A549 treated with Hydrocortisone at 1 μM for 4 hours (cell line): ENCODE measurements at places on chromosomes 3 and 15. TPM values are rescaled to one million over a fixed set of nuclear protein-coding genes. Genes with fewer than 3 reads are reported as not detected.

MEGF11 gene
- 0.17 to 0.76 TPM (median 0.30 TPM) in 5 replicates for total RNA-seq

SPATA12 gene
- total RNA-seq, result 0.30 to 0.38 TPM (median 0.37 TPM) in 5 replicates

DUOX1 gene
- total RNA-seq, result 0.02 to 0.10 TPM in 2 of 5 replicates, not detected in the others

C3orf18 gene
- 2.0 to 2.6 TPM (median 2.3 TPM) in 5 replicates for total RNA-seq

ADAMTS7 gene
- 7.2 to 11.0 TPM (median 8.4 TPM) in 5 replicates for total RNA-seq

SPTBN5 gene
- 0.08 to 0.23 TPM (median 0.17 TPM) in 5 replicates for total RNA-seq

PIAS1 gene
- total RNA-seq, result 18.3 to 22.3 TPM (median 21.5 TPM) in 5 replicates

FHIT gene
- 0.45 to 2.9 TPM (median 0.83 TPM) in 5 replicates for total RNA-seq

TTLL13 gene
- 0.03 to 0.18 TPM (median 0.14 TPM) in 5 replicates for total RNA-seq

GCSAM gene
- not detected in 5 replicates for total RNA-seq

DLEC1 gene
- 0.02 to 0.09 TPM (median 0.05 TPM) in 5 replicates for total RNA-seq

PDE8A gene
- total RNA-seq, result 21.9 to 28.7 TPM (median 26.6 TPM) in 5 replicates

SPINK8 gene
- total RNA-seq, result not detected in 5 replicates

CCDC80 gene
- 39.4 to 77.3 TPM (median 60.3 TPM) in 5 replicates for total RNA-seq

LRRC49 gene
- total RNA-seq, result 3.8 to 5.3 TPM (median 5.0 TPM) in 5 replicates

SLC12A1 gene
- not detected in 5 replicates for total RNA-seq

HACD2 gene
- 28.1 to 38.2 TPM (median 33.2 TPM) in 5 replicates for total RNA-seq

LRRC31 gene
- total RNA-seq, result not detected in 5 replicates

SLC6A11 gene
- 0.05 to 0.18 TPM (median 0.08 TPM) in 5 replicates for total RNA-seq

SEC22C gene
- total RNA-seq, result 29.4 to 36.9 TPM (median 35.3 TPM) in 5 replicates

AZI2 gene
- 40.2 to 42.2 TPM (median 41.2 TPM) in 5 replicates for total RNA-seq

UBXN7 gene
- total RNA-seq, result 5.5 to 10.6 TPM (median 9.0 TPM) in 5 replicates

LHFPL4 gene
- total RNA-seq, result 0.05 to 0.09 TPM (median 0.07 TPM) in 5 replicates

CMSS1 gene
- total RNA-seq, result 40.3 to 62.5 TPM (median 55.6 TPM) in 5 replicates

ANKUB1 gene
- total RNA-seq, result not detected in 5 replicates

CFAP20DC gene
- 2.1 to 2.7 TPM (median 2.2 TPM) in 5 replicates for total RNA-seq

ANKRD34C gene
- not detected in 5 replicates for total RNA-seq

CPEB1 gene
- total RNA-seq, result 2.8 to 3.6 TPM (median 3.5 TPM) in 5 replicates

ETV5 gene
- total RNA-seq, result 25.1 to 30.6 TPM (median 28.2 TPM) in 5 replicates

ALDH1A3 gene
- total RNA-seq, result 14.5 to 24.0 TPM (median 16.4 TPM) in 5 replicates

RLBP1 gene
- 0.13 TPM in 1 of 5 replicates, not detected in the others for total RNA-seq

AMIGO3 gene
- 0.12 to 1.2 TPM (median 0.69 TPM) in 5 replicates for total RNA-seq

ECE2 gene
- total RNA-seq, result not detected in 5 replicates
